ENCODE measurements at places on chromosomes 4 and X.

DNA sequence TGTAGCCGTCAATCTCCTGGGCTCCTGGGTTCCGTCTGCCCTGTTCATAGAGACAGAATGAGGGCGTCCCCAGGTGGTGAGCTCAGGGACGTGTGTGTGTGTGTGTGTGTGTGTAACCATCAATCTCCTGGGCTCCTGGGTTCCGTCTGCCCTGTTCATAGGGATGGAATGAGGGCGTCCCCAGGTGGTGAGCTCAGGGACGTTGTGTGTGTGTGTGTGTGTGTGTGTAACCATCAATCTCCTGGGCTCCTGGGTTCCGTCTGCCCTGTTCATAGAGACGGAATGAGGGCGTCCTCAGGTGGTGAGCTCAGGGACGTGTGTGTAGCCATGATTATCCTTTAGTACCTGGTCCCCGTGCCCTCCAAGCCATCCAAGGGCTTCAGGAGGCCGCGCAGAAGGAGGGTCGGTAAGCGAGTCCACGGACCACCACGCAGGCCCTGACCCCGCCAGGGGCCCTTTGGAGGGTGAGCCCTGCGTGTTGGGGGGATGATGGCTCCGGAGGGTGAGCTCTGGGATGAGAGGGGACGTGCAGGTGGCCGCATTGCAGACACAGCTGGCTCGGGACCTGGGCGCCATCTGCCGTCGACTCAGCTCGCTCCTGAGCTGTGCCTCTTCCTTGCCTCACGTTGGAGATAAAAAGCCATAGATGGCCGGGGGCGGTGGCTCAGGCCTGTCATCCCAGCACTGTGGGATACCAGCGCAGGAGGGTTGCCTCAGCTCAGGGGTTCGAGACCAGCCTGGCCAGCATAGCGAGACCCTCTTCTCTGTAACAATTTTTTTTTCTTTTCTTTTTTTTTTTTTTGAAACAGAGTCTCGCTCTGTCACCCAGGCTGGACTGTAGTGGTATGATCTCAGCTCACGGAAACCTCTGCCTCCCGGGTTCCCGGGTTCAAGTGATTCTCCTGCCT lies 5.4 kb upstream of the GTPBP6 start:
- DNase-seq = no peak

- DNase-seq = no peak
These were observed 867.8 kb downstream of the CCSER1 start for GRCh38 chr4:90994851-90995574.

GRCh38 chr4:1693131-1693896 lies 9.2 kb upstream of the FAM53A start:
- peak; percentile 84 for DNase-seq

DNA sequence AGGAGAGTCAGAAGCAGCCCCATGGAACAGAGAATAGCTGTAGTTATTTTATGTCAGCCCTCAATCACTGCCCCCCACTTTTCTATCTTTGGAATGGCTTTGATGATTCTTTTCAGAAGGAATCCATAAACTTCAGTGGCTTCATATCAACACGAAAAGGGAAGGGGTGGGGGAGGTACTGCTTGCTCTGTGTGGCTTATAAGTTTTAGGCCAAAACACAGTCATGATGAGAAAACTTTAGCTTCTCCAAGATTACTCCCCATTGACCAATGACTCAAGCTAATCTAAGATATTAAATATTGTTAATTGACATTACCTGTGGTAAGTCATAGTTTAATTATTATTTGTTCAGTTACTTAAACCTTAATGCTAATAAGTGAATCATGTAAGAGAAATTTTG lies 669.6 kb upstream of the FAM241A start:
- DNase-seq = no peak

- DNase-seq = peak; percentile 65
These were observed 19.3 kb upstream of the CSF2RA start for GRCh38 chrX:1249101-1249887.

GRCh38 chr4:623914-624566 lies 1.3 kb upstream of the PDE6B start:
- no peak for DNase-seq

GRCh38 chr4:73729534-73730165 lies 10.7 kb upstream of the CXCL8 start:
- peak; percentile 84 for DNase-seq

DNA sequence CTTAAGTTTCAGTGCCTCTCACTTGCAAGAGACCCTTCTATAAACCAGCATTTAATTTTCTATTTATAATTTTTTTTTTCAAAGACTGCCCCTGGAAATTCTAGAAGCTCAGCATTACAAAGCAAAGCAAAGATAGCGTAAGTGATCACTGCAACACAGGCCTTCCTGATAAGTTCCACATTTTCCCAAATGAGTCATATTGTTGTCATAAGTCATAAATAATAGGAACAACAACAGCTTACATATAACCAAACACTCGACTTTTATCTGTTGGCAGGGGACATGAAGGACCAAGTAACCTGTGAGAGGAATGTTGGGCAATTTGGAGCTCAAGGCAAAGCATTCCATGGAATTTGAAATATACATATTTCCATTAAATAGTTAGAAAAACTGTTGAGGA lies 815.5 kb downstream of the DMD start:
- no peak for DNase-seq

DNA sequence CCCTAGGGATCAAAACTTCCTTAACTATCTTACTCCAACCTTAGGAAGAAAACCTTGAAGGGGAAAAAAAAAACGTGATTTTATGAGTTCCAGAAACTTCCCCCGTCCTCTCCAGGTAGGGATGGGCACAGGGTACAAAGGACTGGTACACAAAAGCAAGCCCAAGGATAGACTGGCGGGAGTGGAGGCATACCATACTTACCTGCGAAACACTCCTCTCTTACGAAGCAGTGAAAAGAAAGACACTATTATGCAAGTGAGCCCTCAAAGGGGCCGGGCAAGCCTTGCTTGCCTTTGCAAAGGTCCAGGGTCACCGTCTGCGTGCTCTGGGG lies 651 bp downstream of the TSPAN6 start:
- no peak for DNase-seq

- no peak for DNase-seq
These were observed 87.0 kb downstream of the EFNB1 start for GRCh38 chrX:68915778-68916177.

GRCh38 chrX:25599061-25599460 lies 539.1 kb upstream of the MAGEB18 start:
- no peak for DNase-seq

- DNase-seq = no peak
These were observed 185.0 kb upstream of the FAM241A start for GRCh38 chr4:111960241-111960667.

DNA sequence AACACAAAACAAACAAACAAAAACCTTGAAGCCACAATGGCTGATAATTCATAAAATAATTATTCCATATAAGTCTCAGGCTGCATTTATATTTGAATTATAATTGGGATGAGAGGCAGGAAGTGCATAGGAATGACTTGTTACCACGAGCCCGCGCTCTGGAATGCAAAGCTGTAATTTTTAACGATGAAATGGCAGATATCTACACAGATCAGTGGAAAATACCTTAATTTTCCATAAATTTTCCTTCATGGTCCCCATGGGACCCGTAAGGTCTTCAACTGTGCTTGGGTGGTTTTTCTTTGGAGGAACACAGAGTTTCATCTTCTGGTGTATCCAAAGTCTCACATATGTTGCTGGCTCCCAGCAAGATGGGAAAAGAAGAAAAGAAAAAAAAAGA lies 226.8 kb downstream of the SHOX start:
- no peak for DNase-seq

DNA sequence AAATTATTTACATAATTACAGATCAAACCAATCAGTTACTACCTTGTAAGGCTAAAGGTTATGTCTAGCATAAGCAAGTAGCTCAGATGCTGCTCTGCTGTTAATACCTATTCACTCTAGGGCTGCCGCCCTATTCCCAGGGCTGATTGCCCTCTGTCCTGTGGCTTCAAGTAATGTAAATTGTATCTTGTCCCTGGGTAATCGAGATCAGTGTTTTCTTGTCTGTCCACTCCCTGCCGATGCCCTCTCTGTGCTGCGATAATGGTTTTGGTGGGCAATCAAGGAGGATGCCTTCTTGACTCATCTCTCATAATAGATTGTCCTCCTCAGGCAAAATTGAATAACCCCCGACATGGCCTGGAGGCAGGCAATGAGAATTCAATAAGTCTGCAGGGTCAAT lies 641.0 kb upstream of the PITX2 start:
- no peak for DNase-seq

- DNase-seq = no peak
These were observed 20.8 kb downstream of the GUCY1A1 start for GRCh38 chr4:155687380-155687982.

GRCh38 chr4:14348506-14348905 lies 653.8 kb upstream of the CPEB2 start:
- no peak for DNase-seq

- no peak for DNase-seq
These were observed 41.6 kb upstream of the ITM2A start for GRCh38 chrX:79408623-79409322.

DNA sequence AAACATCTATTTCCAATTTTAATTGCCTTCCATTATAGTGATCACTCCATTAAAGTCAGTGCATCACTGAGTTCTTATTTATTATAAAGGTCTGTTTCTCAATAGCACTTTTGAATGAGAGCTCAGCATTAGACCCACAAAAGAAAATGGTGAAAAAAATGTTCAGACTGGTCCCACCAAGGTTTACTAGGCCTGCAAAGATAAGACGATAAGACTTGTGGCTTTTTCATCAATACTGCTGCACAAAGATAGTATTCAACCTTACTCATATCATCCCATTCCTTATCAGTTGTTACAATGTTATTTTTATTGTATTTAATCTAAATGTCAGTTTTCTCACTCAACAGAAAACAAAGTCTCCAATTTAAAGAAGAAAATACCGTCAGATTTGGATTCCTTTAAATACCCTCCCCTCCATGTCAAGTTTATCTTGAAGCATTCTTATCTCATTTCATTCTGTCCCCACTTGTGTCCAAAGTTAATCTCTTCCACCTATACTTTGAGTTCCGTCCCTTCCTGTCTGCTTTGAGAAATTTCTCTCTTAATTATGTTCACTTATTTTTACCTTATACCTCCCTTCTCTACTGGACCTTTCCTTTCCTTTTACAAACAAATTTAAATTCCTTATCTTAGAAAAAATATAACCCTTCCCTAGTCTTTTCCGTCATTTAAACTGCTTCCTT lies 140.0 kb downstream of the GASK1B start:
- DNase-seq = no peak

DNA sequence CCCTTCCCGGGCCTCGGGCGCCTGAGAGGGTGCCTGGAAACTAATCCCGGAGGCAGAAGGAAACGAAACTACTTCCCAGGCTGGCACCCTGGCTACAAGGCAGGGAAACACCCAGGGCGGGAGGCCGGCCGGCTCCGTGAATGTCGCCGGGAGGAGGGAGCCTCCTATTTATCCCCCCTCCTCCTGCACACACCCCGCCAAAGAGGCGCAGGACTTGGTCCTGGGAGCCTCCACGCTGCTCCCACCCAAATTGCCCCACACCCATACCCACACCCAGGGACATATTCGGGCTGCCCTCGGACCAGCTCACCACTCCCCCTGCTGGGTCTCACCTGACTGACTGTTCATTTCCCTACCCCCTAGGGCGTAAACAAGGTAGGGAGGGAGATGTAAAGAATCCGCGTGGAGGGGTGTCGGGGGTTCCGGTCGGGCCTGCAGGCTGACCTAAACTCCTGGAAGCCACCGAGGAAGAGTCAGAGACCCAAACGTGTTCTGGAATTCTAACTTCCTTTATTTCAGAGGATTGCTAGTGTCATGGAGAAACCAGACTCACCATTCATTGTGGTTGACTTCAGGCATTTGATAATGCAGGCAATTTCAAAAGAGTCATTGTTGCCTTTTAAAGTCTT lies at the start of gene BTC:
Gene BTC (minus strand): TSS at position 142 of the 629 bp plus-strand sequence. CDS start 198 bp downstream, outside the sequence.
- DNase-seq = peak; percentile 19

DNA sequence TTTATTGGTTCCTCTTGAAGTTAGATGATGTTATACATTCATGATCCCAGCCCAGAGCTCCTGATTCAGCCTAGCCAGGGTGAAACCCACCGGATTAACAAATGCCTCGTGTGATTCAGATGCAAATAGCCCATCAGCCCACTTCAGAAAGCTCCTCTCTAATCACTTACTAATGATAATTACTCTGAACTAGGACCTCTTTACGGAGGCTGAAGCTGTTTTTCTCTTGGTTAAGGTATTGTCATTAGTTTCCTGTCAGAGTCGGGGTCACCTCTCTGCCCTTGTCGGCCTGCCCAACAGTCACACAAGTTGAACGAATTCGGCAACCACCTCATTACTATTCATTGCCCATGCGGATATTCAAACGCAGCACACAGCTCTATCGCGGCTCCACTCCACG lies 36.6 kb downstream of the ZFP42 start:
- DNase-seq = no peak

GRCh38 chr4:72505314-72505744 lies 63.7 kb downstream of the ADAMTS3 start:
- peak; percentile 5 for DNase-seq

GRCh38 chrX:87634361-87634760 lies 116.8 kb downstream of the KLHL4 start:
- DNase-seq = no peak

DNA sequence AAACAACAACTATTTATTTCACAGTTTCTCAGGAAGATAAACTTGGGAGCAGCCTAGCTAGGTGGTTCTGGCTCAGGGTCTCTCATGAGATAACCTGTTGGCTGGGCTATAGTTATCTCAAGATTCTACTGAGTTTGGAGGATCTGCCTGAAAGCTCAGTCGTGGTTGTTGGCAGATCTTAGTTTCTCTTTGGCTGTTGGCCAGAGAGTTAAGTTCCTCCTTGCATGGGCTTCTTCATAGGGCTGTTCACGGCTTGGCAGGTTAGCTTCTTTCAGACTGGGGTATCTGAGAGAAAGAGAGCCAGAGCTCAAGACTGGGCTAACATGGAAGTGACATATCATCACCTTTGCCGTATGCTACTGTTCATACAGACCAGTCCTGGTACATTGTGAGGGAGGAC lies 28.7 kb downstream of the SEC24B start:
- peak; percentile 38 for DNase-seq

Measured in Ammon's horn (tissue), 1 donor.